ENCODE measurements at places on chromosomes 5 and 9.

DNA sequence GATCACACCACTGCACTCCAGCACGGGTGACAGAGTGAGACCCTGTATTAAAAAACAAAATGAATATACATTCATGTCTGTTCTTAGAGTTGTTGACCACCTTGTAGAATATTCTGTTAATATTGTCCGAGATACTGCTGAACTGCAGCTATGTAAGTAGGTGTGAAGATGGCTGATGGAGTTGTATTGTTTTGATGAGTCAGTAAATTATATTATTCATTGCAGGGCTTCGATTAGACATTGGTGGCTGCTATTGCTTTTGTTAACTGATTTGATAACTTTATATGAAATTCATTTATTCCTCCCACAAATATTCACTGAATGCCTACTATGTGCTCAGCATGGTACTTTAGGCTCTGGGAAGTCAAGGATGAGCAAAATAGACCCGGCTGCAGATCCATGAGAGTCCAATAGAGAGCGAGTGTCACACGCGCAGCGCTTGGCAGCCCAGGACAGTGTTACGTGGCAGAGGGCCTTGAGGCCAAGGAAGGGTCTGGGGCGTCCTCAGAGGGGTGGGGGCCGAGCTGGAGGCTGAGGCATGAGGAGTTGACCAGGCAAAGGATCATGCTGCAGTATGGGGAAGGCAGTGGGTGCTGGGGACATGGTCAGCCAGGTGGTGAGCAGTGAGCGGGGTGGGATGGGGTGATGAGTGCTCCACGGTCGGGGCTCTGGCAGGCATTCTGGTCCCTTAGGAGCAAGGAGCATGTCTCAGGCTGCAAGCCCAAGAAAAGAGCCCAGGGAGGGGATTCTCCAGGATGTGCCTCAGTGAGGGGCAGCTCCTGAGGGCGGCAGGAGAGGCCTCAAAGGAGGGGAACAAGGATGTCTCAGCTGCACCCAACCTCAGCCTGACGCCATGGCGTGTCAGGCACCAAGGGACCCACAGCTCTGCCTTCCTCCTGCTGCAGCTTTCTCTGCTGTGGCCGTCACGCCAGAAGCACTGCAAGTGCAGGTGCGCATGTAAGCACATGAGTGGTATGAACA, 243.5 kb downstream of the GADD45G start:
- DNase-seq, result no peak

DNA sequence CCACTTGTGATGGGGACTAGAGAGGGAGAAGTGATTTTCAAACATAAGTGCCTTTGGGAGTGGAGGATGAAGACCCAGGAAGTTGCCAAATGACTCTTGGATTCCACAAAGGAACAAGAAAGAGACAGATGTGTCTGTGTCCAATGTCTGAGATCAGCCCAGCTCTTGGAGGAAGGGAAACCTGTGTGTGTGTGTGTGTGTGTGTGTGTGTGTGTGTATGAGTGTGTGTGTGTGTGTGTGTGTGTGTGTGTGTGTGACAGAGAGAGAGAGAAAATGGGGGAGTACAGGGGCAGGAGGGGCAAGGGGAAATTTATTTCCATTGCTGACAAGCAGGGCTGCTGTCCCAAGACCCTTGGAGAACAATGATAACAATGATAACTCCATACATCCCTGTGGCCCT, 72.0 kb downstream of the PSD2 start:
- DNase-seq, result no peak

- no peak for DNase-seq
Measured at GRCh38 chr9:115790520-115790919, 363.1 kb upstream of the PAPPA start.

DNA sequence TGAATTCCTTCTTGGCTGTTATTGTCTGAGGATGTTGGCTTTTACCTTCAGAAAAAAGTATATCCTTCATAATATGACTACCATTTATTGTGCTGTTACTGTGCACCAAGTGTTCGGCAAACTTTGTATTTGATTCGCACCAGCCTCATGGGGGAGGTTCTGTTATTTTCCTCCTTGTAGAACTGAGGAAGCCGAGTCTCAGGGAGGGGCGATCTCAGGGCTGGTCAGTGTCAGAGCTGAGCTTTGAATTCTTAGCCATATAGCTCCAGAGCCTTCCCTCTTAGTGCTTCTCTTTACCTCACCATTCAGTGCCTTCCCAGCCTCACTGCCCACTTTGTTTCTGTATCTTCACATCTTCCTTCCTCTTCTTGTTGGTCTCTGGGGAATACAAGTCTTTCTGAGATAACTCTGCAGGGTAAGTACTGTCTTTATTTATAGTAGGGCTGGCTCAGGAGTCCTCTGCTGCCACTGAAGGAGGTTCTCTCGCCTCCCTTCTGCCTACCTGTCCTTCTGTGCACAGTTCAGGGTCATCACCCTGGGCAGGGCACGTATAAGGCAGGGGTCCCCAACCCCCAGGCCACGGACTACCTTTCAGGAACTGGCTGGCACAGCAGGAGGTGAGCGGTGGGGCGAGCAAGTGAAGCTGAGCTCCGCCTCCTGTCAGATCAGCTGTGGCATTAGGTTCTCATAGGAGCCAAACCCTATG, 48.4 kb downstream of the GALNT10 start:
- DNase-seq, result no peak

- peak; percentile 35 for DNase-seq
Measured at GRCh38 chr9:129617167-129617566, 3.7 kb downstream of the C9orf50 start.

GRCh38 chr9:90830977-90831376, 29.4 kb downstream of the SYK start:
- DNase-seq, result no peak
